ENCODE measurements at places on chromosomes 5 and 9. TPM values are rescaled to one million over a fixed set of nuclear protein-coding genes. Genes with fewer than 3 reads are reported as not detected.
A peak's percentile ranks its signal among the peaks of the same experiment; 100 is the strongest.

The PCDHGA6 gene
- 8.0 TPM for polyA plus RNA-seq

The POLR3G gene
- 2.7 TPM for polyA plus RNA-seq

The MSX2 gene
- 0.31 TPM for polyA plus RNA-seq

The SPINK4 gene
- polyA plus RNA-seq = not detected

The FREM1 gene
- 207 TPM for polyA plus RNA-seq

The ST8SIA4 gene
- 7.9 TPM for polyA plus RNA-seq

The PAPPA gene
- polyA plus RNA-seq = 2.9 TPM

The CARTPT gene
- not detected for polyA plus RNA-seq

The SERF1A gene
- 3.6 TPM for polyA plus RNA-seq

The EIF4E1B gene
- not detected for polyA plus RNA-seq

The AP3B1 gene
- 81.5 TPM for polyA plus RNA-seq

The IL3 gene
- polyA plus RNA-seq = not detected

GRCh38 chr9:100150214-100150613, 51.2 kb downstream of the INVS start:
- no peak for DNase-seq

- no peak for DNase-seq
Observed at GRCh38 chr9:68685770-68686169, 19.3 kb upstream of the PIP5K1B start.

GRCh38 chr9:130129432-130130061, 42.7 kb upstream of the NCS1 start:
- no peak for DNase-seq

GRCh38 chr5:132819468-132819867, 6.4 kb downstream of the SOWAHA start:
- DNase-seq = no peak

DNA sequence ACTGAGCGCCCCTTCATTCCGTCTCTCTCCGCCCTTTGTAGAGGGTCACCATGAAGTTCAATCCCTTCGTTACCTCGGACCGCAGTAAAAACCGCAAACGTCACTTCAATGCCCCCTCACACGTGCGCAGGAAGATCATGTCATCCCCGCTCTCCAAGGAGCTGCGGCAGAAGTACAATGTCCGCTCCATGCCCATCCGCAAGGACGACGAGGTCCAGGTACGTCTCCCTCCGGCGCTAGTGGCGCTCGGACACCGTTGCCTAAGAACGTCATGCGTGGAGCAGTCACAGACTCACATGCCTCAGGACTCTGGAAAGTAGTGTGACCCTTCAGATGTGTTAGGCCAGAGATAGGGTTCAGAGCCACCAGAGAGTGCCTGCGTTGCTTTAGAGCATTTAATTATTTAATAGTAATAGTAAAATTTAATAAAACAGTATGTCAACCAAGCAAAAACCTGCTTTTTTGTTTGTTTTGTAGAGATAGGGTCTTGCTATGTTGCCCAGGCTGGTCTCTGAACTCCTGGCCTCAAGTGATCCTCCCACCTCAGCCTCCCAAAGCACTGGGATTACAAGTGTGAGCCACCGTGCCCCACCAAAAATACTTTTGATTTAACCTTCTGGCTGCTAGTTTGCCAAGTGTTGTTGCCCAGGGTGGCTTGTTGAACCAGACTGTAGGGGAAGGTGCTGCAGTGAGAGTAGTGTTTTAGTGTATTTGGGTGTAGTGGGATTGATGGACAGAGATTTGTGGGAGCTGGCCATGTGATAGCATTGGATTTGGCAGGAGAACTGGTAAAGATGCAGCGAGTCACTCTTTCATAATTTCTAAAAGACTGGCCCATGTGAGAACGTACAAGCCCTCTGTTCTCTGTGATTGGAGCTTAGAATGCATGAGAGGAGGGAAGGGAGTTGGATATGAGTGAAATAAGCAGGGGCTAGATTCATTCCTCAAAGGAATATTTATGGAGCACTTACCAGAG, 888 bp downstream of the RPL26L1 start:
- no peak for DNase-seq

DNA sequence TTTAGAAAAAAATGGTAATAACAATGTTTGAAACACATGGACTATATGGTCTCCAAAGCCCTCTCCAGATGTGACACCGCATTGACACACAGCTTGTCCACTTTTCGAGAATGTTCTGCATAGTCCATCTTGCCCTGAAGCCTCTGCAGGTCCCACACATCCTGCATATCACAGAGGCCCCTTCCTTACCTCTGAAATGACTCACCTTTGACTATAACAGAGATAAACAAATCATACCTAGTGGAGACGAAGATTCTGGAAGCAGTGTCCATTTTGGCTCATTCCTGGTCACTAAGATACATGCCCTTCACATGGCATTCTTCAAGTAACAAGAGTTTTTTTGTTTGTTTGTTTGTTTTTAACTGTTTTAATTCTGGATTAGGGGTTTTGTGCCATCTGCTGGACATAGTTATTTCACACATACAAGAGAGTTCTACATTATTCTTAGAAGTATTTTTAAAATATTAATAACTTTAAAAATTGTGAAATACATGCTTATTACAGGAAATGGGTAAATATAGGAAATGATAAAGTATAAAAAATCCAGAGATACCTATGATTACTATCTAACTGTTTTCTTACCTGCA, 5.1 kb downstream of the ARL14EPL start:
- DNase-seq = no peak

GRCh38 chr9:127099664-127100063, 22.8 kb downstream of the ANGPTL2 start:
- no peak for DNase-seq

GRCh38 chr5:6202968-6203365, 175.4 kb downstream of the MED10 start:
- no peak for DNase-seq

GRCh38 chr9:27414220-27414761, 109.8 kb upstream of the IFNK start:
- peak; percentile 77 for DNase-seq

DNA sequence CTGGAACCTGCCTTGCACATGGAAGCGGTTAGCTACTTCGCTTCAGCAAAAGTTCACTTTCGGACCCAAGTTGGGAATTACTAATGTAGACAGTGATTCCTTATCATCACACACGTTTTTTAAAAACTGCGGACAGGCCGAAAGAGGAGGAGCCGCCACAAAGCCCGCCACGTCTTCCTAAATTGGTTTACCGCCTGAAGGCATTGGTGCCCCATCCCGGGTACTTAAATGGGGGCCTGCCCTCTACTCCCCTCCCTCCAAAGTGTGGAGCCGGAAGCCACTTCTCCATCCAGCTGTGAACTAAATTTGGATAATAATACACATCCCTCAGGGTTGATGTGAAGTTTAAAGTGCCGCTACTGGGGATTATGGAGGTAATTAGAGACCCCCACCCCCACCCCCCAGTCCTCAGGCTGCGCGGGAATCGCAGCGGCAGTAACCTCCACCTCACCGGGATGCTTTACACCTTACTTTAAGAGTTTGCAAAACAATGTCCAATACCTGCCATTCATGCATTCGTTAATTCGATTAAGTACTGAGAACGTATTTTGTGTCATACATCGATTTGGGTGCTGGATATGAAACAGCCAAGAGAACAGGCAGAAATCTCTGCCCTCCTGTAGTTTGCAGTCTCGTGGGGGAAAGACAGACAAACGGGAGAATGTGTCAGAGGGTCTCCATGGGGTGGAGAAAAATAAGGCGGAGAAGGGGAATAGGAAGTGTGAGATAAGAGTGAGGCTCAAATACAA, 937 bp upstream of the MACROH2A1 start:
- DNase-seq = no peak

GRCh38 chr5:156500755-156501154, 173.8 kb downstream of the SGCD start:
- DNase-seq = no peak

DNA sequence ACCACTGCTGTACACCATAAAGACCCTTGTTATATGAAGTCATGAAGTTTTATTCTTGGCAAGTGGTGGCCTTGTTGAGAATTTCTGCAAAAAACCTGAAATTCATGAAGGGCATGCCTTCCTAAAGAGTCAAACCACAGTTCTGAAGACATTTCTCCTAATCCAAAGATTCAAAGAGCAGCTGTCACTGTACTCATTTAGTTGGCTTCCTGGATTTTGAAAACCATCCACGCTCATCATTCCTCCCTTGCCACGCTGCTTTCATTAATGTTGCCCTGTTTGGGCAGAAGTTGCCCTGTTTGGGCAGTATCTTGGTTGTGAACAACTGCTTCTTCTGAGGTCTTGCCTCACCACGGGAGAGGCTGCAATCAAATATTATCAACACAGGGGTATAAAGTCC, 560.3 kb upstream of the TLE4 start:
- DNase-seq = no peak

- no peak for DNase-seq
Observed at GRCh38 chr9:70484232-70485130, 70.0 kb upstream of the KLF9 start.

GRCh38 chr5:139660105-139660922, 12.2 kb downstream of the CXXC5 start:
- no peak for DNase-seq

- no peak for DNase-seq
Observed at GRCh38 chr5:80711938-80712337, 57.2 kb upstream of the DHFR start.

DNA sequence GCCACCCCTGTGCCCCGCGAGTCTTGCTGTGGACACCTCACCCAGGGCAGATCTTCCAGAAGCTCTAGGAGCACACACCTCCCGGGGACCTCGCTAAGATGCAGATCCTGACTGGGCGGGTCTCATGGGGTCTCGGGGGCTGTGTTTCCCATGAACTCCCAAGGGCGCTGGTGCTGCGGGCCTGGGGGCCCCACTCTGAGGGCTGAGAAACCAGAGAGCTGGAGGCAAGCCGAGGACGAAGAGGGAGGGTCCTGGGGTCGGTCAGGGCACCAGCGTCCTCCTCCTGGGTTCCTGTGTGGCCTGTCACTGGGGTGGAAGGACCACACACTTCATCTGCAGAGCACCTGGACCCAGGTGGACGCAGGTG, 30.2 kb downstream of the SLC6A3 start:
- no peak for DNase-seq

DNA sequence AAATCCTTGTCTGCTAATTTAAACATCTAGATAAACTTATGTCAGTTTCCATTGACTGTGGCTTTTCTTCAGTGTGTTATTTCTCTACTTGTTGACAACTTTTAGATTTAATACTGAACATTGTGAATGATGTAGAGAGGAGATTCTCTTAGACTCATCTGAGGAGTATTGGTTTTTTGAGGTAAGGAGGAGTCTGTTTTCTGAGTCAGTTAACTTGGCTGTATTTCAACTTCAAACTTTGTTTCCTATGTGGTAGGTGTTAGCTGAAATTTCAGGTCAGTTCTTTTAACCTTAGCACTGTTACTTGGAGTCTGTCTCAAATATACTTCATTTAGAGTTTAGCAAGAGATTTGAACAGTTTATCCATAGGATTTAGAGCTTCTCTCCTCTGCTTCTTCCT, 67.9 kb downstream of the XRCC4 start:
- DNase-seq = no peak

Data from renal cortex interstitium (tissue), 15 donors.